ENCODE measurements at places on chromosomes 1 and 21. TPM values are rescaled to one million over a fixed set of nuclear protein-coding genes. Genes with fewer than 3 reads are reported as not detected.

- H3K4me3 ChIP-seq = no peak overlapping the region
- no peaks in the 10 kb centered on the region for H3K36me3 ChIP-seq
- peaks cover 14% of the 10 kb centered on the region for H3K4me1 ChIP-seq
These were observed 20.1 kb downstream of the ECE1 start for GRCh38 chr1:21270086-21270689.

CGN gene
- 28.1 TPM for total RNA-seq

GRCh38 chr1:67532452-67533216 is 102.4 kb upstream of the SERBP1 start:
- no peak for DNase-seq
- H3K4me1 ChIP-seq = no peaks in the 10 kb centered on the region
- no peaks in the 10 kb centered on the region for H3K36me3 ChIP-seq
- H3K4me3 ChIP-seq = no peak overlapping the region
- no peak overlapping the region for H3K27ac ChIP-seq
- H3K27me3 ChIP-seq = no peaks in the 10 kb centered on the region

DNA sequence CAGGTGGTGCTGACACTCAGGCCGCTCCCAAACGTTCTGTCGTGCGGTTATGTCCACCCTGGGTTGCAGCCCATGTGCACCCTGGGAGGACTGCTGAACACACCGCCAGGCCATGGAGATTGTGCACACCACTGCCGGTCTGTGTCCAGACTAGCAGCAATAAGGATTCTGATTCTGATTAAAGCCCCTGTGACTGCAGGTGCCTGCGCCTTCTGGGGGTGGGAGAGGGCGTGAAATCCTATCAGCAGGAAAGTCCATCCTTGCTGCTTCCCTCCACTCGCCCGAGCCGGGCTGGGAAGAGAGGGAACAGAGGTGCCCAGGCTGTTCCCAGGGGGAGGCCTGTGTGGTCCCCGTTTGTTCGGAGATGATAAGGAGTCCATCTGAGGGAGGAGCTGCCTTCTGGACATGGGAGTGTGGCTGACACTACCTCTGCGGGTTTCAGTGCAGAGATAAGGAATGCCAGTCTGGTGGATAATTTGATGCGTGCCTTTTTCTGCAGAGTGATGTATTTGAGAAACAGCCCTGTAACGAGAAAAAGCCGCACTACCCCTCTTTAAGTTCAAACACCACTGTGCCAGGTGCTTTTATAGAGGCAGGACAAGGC is 41.2 kb downstream of the BACE2 start:
- no peak overlapping the region for H3K4me3 ChIP-seq
- DNase-seq = no peak
- no peaks in the 10 kb centered on the region for H3K4me1 ChIP-seq
- H3K27me3 ChIP-seq = no peaks in the 10 kb centered on the region

INSRR gene
- total RNA-seq = 0.15 TPM

GRCh38 chr1:32150847-32151246 is 28.6 kb upstream of the TXLNA start:
- no peaks in the 10 kb centered on the region for H3K4me1 ChIP-seq
- DNase-seq = no peak
- no peaks in the 10 kb centered on the region for H3K36me3 ChIP-seq
- no peak overlapping the region for H3K27ac ChIP-seq
- no peaks in the 10 kb centered on the region for H3K27me3 ChIP-seq

DNA sequence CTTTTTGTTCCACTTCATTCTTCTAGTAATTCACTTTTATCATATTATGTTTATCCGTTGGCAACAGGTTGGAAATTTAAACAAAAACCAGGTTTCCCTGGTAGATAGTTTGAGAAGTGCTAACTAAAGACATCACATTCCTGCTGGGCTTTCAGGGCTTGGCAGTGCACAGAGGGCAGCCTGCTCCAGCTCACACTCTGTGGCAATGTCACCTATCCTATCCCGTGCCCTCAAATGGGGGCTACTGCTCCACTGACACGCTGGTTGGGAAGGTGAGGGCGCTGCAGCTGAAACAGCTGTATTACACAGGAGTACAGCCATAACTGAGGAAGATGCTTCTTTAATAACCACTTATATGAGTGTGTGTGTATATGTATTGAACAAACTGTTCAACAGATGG is 49.7 kb downstream of the RCAN1 start:
- H3K36me3 ChIP-seq = no peaks in the 10 kb centered on the region
- H3K4me1 ChIP-seq = no peaks in the 10 kb centered on the region
- H3K4me3 ChIP-seq = no peak overlapping the region
- DNase-seq = no peak
- H3K27me3 ChIP-seq = no peaks in the 10 kb centered on the region

DCST1 gene
- 0.66 TPM for total RNA-seq
